Activated CD4-positive, alpha-beta T cell treated with anti-CD3 and anti-CD28 coated beads, Interleukin-2, amount 10 ng/mL, durations not matched to agents 7 days and 5 days (primary cell): ENCODE measurements at places on chromosomes 16 and 17. TPM values are rescaled to one million over a fixed set of nuclear protein-coding genes. Genes with fewer than 3 reads are reported as not detected.
A peak's percentile ranks its signal among the peaks of the same experiment; 100 is the strongest.

DNA sequence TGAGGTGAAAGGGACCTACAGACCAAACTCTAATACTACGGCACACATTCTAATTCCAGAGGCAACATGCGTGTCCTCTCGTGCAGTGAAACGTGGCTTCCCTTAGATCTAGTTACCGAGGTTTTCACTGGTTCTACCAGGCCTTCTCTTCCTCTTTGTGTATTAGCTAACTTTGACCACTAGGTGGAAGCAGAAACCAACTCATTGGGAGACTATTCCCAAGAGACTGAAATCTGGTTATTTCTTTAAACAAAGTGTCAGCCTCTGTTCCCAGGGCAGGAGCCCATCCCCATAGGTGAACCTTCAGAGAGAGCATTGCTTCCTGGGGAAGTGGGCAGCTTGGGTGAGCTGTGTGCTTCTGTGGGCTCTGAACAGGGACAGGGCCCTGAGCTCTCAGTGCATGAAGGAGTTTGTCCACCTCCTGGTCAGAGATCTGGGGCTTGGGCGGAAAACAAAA lies 19.7 kb upstream of the RCVRN start:
- H3K27ac ChIP-seq, result no peak overlapping the region
- no peaks in the 10 kb centered on the region for H3K36me3 ChIP-seq
- no peaks in the 10 kb centered on the region for H3K4me1 ChIP-seq

DNA sequence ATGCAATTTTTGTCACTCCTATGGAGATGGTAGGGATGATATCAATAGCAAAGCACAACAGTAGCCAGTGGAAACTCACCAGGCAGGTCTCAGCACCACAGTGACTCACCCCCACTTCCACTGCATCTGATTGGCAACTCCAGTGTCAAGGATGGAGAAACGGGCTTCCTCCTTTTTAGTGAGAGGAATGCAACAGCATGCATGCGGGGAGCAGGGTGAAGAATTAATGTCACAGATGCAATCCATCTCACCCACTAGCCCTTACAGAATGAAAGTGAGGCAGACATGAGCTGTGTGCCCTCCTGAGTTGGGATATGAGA lies 467.0 kb upstream of the C16orf82 start:
- H3K27ac ChIP-seq, result peak overlapping the region; percentile 91
- DNase-seq, result no peak
- peaks cover 86% of the 10 kb centered on the region for H3K4me1 ChIP-seq
- H3K36me3 ChIP-seq, result peaks cover 31% of the 10 kb centered on the region

- H3K27ac ChIP-seq, result no peak overlapping the region
- peaks cover 19% of the 10 kb centered on the region for H3K27me3 ChIP-seq
- no peaks in the 10 kb centered on the region for H3K4me1 ChIP-seq
- no peak for DNase-seq
- no peak overlapping the region for H3K4me3 ChIP-seq
Measured at GRCh38 chr17:968812-969730, 10.5 kb downstream of the NXN start.

GRCh38 chr17:64401941-64402340 lies 11.3 kb upstream of the PECAM1 start:
- no peak for DNase-seq
- peaks cover 2% of the 10 kb centered on the region for H3K36me3 ChIP-seq
- no peak overlapping the region for H3K4me3 ChIP-seq

DNA sequence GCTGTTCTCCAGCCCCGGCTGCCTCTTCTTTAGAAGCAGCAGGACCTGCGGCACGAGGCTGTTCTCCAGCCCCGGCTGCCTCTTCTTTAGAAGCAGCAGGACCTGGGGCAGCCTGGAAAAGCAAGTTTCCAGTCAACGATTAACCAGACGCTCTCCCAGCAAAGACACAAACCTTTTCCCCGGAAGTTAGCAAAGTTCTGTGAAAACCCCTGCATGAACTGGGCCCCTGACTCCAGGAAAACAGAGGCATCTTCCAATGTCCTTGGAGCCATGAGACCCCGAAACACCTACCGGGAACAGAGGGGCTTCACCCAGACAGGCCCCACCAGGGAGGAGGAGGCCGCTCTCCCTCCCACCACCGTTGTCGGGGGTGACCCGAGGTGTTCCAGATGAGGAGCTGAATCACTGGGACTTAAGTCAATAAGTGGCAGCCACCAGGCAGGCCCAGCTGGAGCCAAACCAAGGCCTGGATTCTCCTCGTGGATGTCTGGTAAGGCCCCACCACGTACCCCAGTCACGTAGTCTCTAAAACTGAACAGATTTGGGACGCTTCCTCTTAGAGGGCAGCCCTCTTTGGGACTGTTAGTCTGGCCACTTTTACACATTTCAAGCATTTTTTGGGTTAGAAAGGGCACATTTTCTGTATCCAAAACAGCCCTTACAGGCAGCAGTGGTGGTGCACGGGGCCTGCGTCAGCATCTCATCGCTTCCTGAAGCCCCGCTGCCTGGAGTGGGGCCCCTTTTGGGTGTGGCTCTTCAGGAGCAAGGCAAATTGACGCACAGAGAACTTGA lies at the start of gene RPH3AL:
TSS of gene RPH3AL (minus strand) at position 387 of the 792 bp plus-strand sequence. CDS start 25,264 bp downstream, outside the sequence.
- no peak within 1 kb of the TSS for H3K27ac ChIP-seq
- H3K36me3 ChIP-seq, result peaks cover 4% of the 10 kb centered on the region
- no peaks in the 10 kb centered on the region for H3K4me1 ChIP-seq
- H3K4me3 ChIP-seq, result no peak within 1 kb of the TSS

- no peak for DNase-seq
- H3K4me3 ChIP-seq, result no peak overlapping the region
- H3K27me3 ChIP-seq, result no peaks in the 10 kb centered on the region
- H3K36me3 ChIP-seq, result no peaks in the 10 kb centered on the region
- H3K27ac ChIP-seq, result no peak overlapping the region
Measured at GRCh38 chr17:12588531-12588930, 77.2 kb upstream of the MYOCD start.

The NKD1 gene
- 1.3 TPM for total RNA-seq

DNA sequence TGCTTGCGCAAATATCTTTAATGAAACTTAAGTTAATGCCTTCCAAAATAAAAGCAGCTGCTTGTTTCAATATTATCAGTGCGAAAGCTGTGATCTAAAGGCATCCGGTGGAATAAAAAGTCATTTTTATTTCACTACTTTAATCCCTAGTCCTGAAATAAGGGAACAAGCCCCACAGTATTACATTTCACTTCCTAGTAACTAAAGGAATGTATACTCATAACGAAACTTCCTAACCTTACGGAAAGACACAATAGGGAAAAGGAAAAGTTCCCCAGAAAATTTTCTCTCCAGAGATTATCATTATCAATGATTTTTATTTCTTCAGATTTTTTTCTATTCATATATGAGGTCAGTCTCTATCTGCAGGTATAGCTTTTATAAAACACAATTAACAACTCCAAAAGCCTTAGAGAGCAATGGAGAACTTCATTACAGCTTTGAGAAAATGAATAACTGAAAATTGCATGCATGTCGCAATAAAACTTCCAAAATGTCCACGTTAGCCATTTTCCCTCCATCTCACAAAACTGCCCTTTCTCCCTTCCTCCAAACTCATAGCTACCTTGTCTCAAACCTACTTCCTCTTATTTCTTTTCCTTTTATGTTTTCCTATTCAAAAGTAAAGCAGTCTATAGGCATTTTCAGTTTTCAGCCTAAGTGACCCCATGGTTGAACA lies 154.3 kb upstream of the MED13 start:
- no peaks in the 10 kb centered on the region for H3K36me3 ChIP-seq
- no peak overlapping the region for H3K4me3 ChIP-seq
- H3K4me1 ChIP-seq, result no peaks in the 10 kb centered on the region
- no peak for DNase-seq

The SOCS1 gene
- total RNA-seq, result 133 TPM

DNA sequence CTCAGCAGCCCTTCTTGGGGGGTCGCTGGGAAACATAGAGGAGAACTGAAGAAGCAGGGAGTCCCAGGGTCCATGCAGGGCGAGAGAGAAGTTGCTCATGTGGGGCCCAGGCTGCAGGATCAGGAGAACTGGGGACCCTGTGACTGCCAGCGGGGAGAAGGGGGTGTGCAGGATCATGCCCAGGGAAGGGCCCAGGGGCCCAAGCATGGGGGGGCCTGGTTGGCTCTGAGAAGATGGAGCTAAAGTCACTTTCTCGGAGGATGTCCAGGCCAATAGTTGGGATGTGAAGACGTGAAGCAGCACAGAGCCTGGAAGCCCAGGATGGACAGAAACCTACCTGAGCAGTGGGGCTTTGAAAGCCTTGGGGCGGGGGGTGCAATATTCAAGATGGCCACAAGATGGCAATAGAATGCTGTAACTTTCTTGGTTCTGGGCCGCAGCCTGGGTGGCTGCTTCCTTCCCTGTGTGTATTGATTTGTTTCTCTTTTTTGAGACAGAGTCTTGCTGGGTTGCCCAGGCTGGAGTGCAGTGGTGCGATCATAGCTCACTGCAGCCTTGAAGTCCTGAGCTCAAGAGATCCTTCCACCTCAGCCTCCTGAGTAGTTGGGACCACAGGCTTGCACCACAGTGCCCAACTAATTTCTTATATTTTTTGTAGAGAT lies 3.4 kb downstream of the STH start:
- H3K27ac ChIP-seq, result no peak overlapping the region
- peak; percentile 79 for DNase-seq
- H3K4me3 ChIP-seq, result no peak overlapping the region
- H3K36me3 ChIP-seq, result no peaks in the 10 kb centered on the region
- H3K27me3 ChIP-seq, result peaks cover 3% of the 10 kb centered on the region

GRCh38 chr16:8741636-8742035 lies 55.8 kb downstream of the TMEM186 start:
- H3K4me1 ChIP-seq, result no peaks in the 10 kb centered on the region
- no peak overlapping the region for H3K27ac ChIP-seq
- H3K36me3 ChIP-seq, result peaks cover 3% of the 10 kb centered on the region
- DNase-seq, result no peak
- no peaks in the 10 kb centered on the region for H3K27me3 ChIP-seq

- no peak overlapping the region for H3K4me3 ChIP-seq
- DNase-seq, result no peak
- H3K27me3 ChIP-seq, result no peaks in the 10 kb centered on the region
- no peaks in the 10 kb centered on the region for H3K36me3 ChIP-seq
- no peak overlapping the region for H3K27ac ChIP-seq
Measured at GRCh38 chr16:7675628-7676027, 343.0 kb downstream of the RBFOX1 start.

DNA sequence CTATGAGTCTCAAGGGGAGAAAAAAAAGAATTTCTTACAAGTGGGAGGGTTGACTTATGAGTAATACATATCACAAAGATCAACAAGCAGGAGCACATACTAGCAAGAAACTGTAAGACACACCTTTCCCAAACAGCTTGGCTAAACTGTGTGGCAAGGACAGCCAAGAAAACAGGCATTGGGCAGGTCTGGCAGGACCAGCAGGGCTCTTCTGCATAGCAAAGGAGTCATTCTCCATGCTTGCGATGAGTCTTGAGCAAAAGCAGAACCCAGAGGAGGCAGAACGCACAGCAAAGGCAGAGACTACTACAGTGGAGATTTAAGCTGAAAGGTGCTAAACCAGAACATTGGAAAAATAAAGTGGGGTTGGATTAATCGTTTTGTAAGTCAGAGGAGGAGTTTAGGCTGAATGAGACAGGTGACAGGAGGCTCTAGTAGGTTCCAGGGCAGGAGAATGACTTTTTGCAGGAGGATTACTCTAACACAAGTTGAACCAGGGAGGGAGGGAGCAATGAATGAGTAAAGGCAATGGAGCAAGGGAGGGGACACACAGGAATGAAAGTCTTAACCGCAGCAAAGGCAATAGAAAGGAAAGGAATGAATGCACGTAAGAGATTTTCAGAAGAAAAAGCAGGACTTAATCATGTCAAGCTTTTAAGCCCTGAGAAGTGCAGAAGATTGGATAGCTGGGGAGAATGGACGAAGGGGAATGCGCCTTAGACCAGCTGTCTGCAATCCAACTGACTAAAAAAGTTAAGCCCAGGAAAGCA lies 2.7 kb downstream of the N4BP1 start:
- H3K27me3 ChIP-seq, result no peaks in the 10 kb centered on the region
- no peak overlapping the region for H3K27ac ChIP-seq
- peaks cover 43% of the 10 kb centered on the region for H3K4me1 ChIP-seq
- H3K36me3 ChIP-seq, result peaks cover 15% of the 10 kb centered on the region

DNA sequence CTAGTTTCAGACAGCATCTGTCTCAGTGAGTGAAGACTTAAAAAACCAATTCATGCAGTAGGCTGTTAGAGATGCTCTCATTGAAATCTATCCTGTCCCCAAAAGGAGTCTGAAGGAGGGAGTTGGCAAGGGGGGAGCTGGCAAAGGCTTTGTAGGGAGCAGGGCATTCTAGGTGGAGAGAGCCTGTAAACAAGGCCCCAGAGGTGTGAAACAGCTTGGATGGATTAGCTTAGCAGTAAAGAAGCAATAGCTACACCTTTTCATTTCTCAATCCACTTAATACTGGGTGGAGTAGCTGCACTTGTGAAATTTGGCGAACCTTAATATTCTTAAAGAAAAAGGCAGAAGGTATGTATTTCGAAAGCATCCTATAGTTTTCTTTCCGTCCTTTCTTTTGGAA lies 61.8 kb downstream of the KSR1 start:
- H3K4me3 ChIP-seq, result no peak overlapping the region
- H3K27ac ChIP-seq, result no peak overlapping the region
- H3K36me3 ChIP-seq, result no peaks in the 10 kb centered on the region
- peaks cover 30% of the 10 kb centered on the region for H3K4me1 ChIP-seq
- no peak for DNase-seq
- no peaks in the 10 kb centered on the region for H3K27me3 ChIP-seq

DNA sequence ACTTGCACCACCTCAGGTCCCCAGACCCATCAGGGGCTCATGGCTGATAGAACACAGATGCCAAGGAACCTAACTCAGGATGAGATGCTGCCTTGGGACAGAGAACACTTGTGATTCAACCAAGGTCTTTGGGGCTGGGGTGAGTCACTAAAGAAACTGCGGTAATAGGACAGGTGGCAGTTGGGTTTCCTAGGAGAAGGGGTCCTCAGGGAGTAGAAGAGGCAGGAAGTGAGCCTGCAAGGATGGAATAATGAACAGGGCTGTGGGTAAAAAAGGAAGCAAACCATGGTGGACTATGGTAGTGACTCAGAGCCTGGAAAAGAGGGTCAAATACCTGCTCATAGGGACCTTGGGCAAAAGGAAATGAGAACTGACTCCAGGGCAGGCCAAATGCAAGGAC lies 6.5 kb upstream of the PNPO start:
- H3K27ac ChIP-seq, result no peak overlapping the region
- no peak for DNase-seq
- no peaks in the 10 kb centered on the region for H3K36me3 ChIP-seq

- DNase-seq, result no peak
- no peak overlapping the region for H3K27ac ChIP-seq
- no peaks in the 10 kb centered on the region for H3K27me3 ChIP-seq
- no peaks in the 10 kb centered on the region for H3K36me3 ChIP-seq
- H3K4me3 ChIP-seq, result no peak overlapping the region
Measured at GRCh38 chr17:54785643-54786268, 114.9 kb upstream of the TOM1L1 start.

The CHD9NB gene
- 0.15 TPM for total RNA-seq
